ENCODE measurements at places on chromosomes 3 and 15.

- peak; percentile 11 for DNase-seq
These were observed 55.2 kb downstream of the TMOD3 start for GRCh38 chr15:51884517-51885236.

DNA sequence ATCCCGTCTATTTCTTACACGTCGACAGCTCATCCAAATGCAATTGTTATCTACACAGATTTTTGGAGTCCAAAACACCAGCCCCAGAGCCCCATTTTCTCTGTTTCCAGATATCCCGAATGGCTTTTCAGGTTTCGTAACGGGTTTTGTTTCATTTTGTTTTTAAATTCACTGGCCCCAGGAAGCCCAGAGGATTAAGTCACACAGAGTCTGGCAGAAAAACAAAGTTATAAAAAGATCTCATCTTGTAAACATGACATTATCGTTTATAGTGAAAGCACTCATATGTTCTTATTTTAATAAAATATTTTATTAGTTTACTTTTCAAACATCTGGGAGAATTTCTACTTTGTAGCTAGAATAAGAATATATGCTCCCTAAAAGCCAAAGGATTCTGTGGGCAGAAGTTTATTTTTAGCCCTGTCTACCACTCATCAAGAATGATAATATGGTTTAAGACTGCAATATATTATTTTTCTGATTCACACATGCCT is 149.3 kb upstream of the SLC2A2 start:
- DNase-seq, result no peak

DNA sequence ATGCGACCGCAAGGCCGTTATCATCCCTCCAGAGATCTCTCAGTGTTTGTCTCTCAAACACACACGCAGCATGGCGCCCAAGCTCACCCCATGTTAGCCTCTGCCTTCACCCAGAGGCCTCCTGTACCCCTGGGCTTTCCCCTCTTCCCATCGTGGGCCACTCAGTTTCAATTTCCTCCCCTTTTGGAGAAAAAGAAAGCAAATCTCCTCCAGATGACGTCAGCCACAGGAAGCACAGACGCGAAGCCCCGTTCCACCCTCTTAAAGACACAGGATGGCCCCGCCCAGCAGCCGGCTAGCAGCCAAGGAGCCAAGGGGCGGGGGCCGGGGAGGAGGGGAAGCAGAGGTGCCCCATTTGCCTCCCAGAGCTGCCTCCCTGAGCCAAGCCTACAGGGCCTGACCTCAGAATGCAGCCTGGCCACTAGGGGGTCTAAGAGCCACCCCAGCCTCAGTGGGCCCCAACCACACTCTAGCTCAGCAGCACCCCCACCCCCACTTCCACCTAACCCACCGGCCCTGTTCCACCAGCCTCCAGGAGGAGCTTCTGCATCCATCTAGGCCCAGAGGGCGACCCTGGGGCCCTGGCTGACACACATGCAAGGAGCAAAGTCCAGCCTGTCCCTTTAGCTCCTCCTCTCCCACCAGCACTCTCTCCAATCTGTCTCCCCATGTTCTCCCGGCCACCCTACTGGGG is 26.5 kb downstream of the ATRIP start:
- DNase-seq, result peak; percentile 96

DNA sequence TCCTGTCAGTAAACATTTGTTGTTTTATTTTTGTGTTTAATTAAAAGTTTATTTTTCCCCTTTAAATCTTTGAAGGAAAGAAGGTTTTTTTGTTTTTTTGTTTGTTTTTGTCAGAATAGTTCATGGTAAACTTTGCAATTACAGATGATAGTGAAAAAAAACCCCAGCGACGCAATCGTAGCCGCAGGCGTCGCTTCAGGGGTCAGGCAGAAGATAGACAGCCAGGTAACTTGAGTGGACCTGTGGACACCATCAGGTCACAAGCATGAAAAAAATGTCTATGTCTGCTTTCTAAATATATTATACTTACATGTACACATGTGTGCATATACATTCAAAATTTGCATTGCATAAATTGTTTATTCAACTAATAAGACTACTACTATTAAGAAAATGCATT is 18.6 kb downstream of the DNAJC19 start:
- DNase-seq, result no peak

DNA sequence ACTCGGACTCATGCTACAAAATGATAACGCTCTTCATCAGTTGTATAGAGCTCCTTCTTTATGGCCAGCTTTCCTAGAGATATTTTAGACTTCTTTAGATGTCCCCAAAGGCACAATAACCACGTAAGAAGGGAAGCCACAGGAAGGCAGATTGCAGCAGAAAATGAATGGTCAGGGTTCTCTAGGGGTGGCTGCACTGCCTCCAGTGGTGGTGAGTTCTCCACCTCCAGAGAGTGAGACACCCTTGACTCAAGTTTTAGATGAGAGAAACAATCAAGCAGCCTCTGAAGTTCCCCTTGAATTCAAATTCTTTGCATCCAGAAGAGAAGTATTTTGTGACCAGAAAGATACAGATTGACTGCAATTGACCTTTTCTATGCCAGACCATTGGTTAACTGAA is 191.5 kb downstream of the TP63 start:
- DNase-seq, result no peak

DNA sequence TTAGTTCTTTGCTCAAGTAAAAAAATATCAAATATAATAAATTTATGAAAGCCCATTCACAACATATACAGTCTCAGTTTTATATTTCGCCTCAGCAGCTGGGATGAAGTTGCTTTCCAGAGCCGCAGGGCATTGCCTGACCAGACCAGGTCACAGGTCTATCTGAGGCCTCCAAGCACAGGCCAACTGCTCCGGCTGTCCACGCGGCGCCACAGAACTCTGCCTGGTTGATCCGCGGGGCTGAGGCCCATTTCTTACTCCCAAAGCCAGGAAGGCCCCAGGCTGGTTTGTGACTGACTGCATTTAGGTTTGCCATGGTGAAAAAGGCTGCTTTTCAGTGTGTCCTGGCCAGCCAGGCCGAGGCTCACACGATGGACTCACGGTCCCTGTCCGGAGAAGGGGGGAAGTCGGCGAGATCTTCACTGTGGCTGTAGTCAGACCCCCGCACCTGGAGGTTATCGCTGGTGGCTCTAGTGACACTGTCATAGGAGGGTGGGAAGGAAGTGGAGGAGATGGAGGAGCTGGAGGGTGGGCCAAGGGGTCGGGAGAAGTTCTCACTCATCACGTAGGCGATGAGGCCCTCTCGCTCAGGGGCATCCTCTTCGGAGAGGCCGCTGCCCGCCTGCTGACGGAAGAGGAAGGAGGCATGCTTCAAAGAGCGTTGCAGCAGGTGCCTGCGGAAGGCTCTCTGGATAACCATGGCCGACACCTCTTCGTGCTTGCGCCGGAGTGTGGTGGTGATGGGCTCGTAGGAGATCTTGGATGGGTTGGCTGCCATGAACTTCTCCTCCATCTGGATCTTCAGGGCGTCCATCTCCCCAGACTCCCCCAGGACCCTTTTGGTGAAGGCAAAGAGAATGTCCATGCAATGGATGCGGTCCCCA is 54.1 kb downstream of the EXOG start:
- DNase-seq, result no peak

DNA sequence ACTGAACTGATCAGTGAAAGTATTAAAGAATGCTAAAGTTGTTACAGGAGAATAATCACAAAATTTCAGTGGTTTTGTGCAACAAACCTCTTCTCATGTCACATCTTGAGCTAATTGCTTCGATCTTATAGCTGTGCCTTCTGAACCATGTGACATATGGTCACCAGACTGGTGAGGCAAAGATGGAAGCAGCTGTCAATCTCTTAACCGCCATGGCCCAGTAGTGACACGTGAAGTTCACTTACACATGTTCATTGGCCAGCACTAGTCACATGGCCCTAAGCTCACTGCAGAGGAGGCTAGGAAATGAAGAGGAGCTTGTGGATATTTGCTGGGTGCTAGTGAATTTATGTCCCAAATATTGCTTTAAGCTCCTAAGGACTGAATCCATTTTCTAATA is 32.5 kb downstream of the BOC start:
- DNase-seq, result no peak

DNA sequence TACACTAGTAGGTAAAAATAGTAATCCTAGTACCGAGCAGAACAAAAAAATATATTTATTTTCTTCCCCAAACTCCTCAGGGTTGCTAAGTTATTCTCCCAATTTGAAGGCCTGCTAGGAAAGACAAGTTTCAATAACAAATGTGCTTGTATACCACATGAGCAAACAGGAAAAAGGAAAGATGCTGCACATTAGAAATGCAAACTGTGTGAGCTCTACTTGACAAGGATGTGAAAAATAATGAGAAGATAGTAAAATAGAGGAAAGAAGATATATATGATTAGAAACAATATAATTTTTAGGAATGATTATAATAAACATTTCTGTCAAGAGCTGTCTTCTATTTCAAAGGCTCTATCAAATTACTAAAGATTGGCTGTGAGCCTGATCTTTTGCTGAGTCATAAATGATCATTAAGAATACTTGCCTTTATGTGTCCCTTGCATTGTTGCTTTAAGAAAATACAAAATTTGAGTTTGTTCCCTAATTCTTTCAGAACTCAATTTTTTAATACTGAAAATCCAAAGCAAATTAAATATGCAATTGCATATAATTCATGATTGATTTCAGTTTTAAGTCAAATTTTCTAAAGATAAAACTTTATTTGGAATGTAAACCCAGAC is 174.2 kb downstream of the NEK10 start:
- no peak for DNase-seq

DNA sequence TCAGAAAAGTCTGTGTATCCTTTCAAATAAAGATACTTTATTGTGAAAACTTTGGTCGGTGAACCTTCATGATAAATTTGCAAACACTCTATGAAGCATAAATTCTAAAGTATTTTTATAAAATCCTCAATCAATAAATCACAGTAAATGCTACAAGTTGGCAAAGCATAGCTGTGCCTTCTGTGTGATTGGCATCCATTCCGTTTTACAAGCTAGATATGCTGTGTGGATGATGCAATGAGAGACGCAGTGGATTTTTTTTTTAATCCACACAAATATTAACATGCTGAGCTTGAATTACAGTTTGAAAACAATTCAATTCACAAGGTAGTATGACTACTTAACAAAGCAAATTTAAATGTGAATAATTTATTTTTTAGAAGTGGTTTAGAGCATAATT is 937.2 kb downstream of the ZPLD1 start:
- DNase-seq, result no peak

- DNase-seq, result no peak
These were observed 46.9 kb downstream of the TBL1XR1 start for GRCh38 chr3:177150218-177150916.

DNA sequence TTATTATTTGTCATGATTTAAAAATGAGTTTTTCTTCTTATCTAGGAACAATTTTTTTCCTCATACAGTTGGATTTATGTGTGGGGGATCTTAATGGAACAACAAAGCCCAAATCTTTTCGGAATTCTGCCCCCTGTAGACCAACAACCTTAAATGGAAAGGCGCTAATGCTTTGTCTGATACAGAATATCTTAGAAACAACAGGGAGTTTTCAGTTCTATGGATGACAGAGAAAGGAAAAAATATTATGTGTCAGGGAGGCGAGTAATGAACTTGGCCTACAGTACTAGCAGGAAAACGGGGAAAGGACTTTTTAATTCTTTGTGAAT is 592 bp downstream of the MOBP start:
- no peak for DNase-seq

DNA sequence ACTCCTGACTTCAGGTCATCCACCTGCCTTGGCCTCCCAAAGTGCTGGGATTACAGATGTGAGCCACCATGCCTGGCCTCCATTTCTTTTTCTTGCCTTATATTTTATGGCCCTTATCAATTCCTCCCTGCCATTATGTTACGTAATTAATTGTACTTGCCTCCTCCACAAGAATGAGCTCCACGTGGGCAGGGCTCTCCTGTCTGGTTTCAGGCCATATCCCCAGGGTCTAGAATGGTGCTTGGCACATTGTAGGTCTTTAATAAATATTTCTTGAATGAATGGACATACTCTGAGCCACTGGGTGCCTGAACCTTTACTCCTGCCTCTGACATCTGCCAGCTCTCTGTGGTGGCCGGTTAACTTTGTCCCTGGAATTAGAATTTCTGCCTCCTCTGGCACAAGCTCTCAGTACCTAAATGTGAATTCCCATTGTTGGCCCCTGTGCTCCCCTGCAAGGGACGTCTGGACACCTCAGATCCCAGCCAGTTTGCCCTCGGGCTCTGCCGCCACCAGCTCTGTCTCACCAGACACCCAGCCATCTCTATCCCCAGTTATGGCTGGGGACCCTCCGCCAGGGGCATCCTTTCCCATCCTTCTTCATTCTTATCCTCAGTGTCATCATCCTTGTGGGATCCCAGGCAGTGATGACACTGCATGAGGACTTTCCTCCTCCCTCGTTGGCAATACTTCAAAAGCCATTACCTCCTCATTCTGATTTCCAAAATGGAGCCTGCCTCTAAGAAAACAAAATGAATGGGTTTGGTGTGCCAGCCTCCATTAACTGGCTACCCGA is 165.6 kb upstream of the SMAD3 start:
- peak; percentile 57 for DNase-seq

DNA sequence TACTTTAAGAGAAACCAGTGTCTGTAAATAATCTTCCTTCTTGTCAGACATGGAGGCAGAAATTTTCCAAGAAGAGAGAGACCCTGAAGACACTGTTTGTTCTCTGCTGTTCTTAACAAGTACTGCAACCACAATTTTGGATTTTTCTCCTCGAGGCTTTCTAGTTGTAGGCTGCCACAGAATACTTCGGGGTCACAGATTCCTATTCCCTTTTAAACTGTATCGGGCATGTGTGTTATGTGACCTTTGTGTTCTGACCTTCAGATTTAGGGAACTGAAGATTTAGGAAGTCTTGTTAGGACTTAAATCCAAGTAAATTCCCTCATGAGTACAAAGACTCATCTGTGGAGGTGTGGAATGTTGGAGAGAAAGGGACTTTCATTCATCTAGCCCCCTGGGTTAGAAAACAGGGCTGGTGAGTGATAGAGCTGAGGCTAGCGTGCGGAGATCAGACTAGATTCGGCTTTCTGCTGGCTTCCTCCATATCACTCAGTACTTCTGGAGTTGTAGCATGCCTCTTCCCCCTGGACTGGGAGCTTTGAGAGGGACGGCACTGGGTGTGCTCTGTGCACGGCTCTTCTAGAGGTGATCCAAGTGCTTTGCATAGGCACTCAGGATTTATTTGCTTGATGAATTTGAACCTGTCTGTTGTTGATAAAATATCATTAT is 237.0 kb downstream of the LPP start:
- DNase-seq, result no peak

Data from brain (organoid and tissue), 16 donors.